ENCODE measurements at places on chromosomes 2 and 18. TPM values are rescaled to one million over a fixed set of nuclear protein-coding genes. Genes with fewer than 3 reads are reported as not detected.

The CXCR2 gene
- 0.17 TPM for total RNA-seq

The HTR2B gene
- total RNA-seq = 3.4 TPM

The LRRTM1 gene
- 5.8 TPM for total RNA-seq

The COLEC11 gene
- total RNA-seq = 0.49 TPM
